ENCODE measurements at places on chromosomes 2 and 18. TPM values are rescaled to one million over a fixed set of nuclear protein-coding genes. Genes with fewer than 3 reads are reported as not detected.
A peak's percentile ranks its signal among the peaks of the same experiment; 100 is the strongest.

GRCh38 chr18:23316988-23317387 is 136.1 kb upstream of the RIOK3 start:
- no peak for DNase-seq

DNA sequence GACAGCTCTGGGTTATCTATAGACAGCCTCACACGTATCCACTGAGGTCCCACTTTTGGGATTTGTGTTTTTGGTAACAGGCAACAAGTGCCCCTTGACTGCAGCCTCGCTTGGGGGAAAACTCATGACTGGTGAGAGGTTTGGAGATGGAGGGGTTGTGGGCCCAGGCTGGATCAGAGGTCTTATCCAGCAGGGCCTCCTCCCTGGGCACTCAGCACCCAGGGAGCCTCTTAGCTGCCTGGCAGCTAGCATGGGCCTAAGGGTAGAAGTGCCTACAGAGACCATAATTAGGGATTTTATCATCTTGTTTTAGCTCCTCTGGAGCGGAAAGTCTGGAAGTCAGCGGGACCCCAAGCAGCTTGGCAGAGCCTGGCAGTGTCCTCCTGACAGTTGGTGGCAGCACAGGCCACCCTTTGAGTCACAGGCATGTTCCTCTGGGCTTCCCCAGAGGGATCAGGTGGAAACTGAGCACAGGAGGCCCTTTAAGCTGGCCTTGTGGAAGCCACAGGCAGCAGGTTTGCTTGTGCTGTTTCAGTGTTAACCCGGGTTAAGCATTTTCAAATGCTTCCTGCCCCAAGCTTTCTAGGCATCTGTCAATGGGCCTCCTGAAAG is 143.1 kb downstream of the KCTD1 start:
- peak; percentile 47 for DNase-seq

Gene LYPD1
- total RNA-seq, result under 0.01 TPM

DNA sequence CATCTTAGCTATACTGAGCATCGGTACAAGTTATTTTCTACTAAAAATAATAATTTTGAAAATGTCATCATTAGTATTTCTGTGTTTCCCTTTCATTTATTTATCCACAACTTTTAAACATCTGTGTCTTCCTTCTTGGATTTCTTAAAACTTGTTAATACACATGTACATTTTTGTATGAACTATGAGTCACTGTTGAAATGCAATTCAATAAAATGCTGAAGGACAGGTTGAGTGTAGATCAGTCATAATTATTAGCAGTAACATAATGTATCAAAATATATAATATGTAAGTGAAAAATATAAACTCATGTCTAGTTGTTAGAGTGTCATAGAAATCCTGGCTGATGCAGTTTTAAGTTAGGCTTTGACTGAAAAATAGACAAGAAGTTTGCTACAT is 115.9 kb downstream of the MEIS1 start:
- peak; percentile 87 for DNase-seq

Gene SERPINB3
- total RNA-seq, result 22.4 TPM

Gene LOXHD1
- total RNA-seq, result not detected

Gene EMILIN1
- total RNA-seq, result under 0.01 TPM

Gene ARHGAP25
- total RNA-seq, result 0.77 TPM

DNA sequence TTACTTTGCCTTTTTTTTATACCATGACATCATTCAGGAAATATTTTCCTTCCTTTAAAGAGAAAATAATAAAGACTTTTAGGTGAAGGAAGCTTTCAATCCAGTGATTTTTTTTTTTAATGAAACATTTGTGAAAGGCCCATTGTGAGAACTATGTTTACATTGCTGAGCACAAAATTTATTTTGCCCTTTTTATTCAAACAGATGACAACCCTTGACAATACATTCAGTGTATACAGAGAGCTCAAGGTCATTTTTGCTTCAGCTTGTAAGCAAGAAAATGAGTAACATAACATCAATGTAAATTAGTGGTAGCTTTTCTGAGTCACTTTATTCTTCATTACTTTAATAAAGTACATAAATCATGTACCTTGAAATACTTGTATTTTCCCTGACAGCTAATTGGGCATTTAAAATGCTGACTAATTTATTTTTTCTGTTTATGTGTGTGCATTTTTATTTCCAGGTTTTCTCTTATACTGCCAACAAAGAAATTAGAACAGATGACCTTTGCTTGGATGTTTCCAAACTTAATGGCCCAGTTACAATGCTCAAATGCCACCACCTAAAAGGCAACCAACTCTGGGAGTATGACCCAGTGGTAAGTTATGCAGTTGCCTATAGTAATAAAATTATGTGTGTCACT is 121.6 kb downstream of the GALNT1 start:
- no peak for DNase-seq

- DNase-seq, result no peak
Observed at GRCh38 chr2:95047629-95048510, 22.4 kb downstream of the MAL start.

Data from bronchial epithelial cell (primary cell).